ENCODE measurements at places on chromosomes 3 and 15.

DNA sequence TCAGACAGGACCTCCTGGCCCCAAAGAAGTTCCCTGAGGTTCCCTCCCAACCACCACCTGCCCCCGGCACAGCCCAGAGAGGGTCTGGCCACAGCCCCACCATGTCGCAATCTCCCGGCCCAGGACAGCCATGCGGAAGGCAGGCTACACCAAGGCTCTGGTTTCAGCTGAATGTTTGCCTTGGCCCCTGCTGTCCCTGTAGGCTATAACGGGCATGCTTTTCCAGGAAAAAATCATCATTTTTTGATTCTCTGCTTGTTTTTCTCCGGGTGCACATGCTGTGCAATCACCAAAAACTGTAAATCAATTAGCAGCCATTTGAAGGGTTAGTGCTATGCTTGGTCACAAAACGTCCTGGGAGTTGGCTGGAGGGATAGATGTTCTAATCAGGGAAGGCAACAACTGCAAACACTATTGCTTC is 142.7 kb upstream of the IGF1R start:
- no peak for DNase-seq

- peak; percentile 90 for DNase-seq
Observed at GRCh38 chr3:49171119-49171774, at the start of gene KLHDC8B. TSS of gene KLHDC8B (plus strand) at chr3:49171598. CDS start at chr3:49172770, 1,172 bp downstream.

- DNase-seq, result no peak
Observed at GRCh38 chr3:136134091-136134490, 62.0 kb downstream of the MSL2 start.

- no peak for DNase-seq
Observed at GRCh38 chr15:68145706-68146105, 59.4 kb downstream of the CALML4 start.

GRCh38 chr3:58668247-58668646 is 1.7 kb upstream of the FAM3D start:
- DNase-seq, result no peak

DNA sequence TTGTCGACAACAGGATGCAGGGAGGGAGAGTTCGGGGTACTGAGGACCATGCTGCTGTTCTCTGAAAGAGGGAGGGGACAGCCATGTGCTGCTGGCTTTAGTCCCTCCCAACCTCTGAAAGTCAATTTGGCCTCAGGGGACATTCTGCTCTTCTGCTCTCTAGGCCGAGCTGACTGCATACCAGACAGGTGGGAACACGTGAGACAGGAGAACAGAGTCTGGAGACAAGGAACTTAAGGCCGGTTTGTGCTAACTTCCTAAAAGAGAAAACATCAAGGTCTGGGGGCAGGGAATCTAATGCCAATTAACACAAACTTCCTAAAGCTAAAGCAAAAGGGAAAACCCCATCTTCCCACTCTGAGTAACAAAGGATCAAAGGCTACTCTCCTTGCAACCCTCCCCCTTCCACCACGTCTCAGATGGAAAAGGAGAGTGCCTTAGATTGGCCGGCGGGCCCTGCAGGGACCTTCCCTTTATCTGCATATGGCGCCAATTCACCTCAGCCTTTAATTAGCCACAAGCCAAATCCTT is 41.0 kb downstream of the SLCO2A1 start:
- DNase-seq, result no peak

DNA sequence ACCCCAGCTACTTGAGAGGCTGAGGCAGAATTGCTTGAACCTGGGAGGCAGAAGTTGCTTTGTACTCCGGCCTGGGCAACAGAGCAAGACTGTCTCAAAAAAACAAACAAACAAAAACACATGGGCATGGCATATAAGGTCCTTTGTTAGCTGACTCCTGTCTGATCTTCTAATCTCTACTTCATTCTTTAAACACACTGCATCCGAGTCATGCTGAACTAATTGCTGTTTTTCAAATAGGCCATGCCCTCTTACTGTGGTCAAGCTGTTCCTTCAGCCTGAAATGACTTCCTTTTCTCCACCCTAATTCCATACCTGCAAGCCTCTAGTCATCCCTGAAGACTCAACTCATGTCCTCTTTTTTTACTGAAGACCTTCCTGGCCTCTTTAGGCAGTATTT is 22.3 kb upstream of the SLMAP start:
- DNase-seq, result no peak

GRCh38 chr3:181761906-181762305 is 50.2 kb downstream of the SOX2 start:
- no peak for DNase-seq

DNA sequence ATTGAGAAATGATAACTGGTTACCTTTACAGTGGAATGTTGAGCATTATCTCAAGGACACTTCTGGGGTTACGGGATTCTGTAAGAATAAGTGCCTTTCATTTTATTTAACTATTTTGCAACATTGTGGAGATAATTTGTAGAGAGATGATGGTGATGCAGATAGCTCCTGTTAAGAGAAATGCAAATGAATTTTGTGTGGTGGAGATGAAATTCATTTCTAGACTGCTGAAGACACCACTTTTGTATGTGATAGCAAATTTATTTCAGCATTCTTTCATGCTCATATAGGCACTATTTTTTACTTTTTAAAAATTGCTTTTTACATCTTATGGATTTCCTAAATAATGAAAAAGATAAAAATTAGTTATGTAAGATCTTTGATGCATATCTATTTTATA is 463.3 kb upstream of the CBLB start:
- DNase-seq, result no peak

DNA sequence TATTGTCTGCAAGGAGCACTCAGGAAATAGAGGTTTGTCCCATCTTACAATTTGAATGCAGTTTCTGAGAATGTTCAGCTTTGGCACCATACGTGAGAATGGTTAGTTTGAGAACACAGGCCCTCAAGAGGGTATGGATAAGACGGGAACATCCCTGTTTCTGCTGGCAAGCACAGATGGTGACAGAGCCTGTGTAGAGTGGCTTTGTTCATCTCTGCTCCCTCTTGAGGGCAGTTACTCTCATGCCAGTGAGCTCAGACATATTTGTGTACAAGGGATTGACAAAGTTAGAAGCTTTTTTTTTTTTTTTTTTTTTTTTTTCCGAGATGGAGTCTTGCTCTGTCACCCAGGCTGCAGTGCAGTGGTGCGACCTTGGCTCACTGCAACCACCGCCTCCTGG is 71.5 kb upstream of the FILIP1L start:
- DNase-seq, result no peak

- DNase-seq, result no peak
Observed at GRCh38 chr3:95705786-95706418, 1108.5 kb upstream of the EPHA6 start.

DNA sequence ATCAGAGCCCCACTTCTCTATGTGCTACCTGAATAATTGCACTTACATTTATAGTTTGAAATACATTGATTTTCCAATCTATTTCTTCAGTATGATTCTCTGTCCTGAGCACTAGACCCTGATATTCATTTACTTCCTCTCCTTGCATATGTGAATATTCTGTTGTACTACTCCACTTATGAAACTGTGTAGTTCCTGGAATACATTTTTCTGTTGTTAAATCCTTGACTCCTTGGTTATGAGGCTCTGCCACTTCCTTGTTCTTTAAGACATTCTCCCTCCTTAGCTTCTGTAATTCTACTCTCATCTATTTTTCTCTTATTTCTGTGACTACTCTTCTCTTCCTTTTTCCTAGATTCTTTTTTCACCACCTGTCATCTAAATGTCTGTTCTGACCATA is 12.9 kb upstream of the MGA start:
- DNase-seq, result no peak

GRCh38 chr15:50183112-50183794 is 1.3 kb downstream of the SLC27A2 start:
- DNase-seq, result no peak

GRCh38 chr3:52983828-52984227 is 62.0 kb downstream of the SFMBT1 start:
- DNase-seq, result no peak

DNA sequence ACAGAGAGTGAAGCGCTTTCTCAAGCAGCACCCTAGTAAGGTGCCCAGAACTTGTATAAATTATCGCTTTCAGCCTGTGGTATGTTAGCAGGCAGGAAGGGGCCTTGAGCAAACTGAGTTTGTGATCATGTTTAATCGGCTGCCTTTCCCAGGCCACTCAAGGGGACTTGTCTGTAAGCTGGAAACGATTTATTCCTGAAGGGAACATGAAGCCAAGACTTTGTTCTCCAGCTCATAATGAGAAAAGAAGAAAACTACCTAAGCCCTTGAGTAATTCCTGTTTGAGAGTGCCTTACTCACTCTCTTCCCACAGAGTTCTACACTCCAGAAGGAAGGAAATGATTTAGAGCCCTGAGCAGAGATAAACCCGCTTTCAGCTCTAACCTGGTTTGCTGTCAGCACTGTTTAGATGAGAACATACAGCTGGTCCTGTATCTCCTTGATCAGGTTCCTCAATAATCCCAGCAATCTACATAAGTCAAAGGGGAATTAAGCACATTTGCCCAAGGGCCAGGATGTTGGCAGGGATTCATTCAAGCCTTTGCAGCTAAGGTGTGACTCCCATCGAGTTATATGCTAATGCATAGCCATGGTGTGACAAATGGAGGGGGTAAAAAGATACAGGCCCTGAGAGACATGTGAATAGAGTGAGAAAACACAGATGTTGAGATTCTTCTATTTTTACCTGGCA is 187.7 kb upstream of the SLC24A5 start:
- DNase-seq, result no peak

DNA sequence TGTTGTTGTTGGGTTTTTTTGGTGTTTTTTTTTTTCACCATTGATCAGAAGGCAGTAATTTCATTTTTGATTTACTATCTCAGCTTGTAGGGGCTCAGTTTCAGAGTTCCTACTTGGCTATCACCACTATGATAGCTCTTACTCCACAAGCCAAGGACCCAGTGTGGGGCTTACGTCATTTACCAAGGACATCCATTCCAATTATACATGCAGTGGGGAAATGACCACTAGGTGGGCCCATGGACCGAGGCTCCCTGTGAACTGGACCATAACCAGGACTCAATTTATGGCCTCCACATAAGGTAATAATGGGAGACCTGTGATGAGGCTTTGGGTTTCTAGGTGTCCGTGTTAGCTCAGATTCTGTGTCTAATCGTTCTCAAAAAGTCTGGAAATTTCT is 67.5 kb upstream of the CACNA1D start:
- peak; percentile 15 for DNase-seq

DNA sequence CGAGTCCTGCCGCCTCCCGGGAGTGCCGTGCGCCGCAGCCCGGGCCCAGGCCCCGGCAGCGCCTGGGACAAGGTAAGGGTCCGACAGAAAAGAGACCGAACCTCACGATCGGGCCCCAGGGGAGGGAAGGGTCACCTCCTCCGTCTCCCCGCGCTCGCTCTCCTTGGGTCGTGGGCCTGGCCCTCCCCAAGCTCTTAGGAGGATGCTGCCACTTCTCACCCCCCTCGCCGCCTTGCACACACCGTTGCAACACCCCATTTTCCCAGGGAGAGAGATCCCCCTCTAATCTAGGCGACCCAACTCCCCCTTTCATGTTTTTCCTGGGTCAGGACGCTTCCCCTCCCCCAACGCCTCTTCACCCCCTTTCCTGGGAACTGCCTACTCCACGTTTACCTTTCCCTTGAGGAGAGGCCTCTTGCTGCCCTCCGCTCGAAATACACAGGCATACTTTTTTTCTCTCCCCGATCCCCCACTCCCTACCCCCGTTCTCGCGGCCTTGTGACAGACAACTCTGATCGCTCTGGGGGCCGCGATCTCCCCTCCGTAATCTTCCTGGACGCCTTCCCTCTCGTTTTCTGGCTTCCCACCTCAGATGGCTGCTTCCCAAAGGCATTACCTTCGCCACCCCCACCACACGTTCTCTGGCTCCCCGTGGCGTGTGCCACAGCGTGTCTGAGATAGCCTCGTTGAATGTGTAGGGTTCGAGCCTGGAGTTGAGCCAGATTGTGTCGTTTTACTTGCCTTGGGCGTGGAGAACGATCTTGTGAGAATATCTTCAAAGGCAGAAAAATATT is 688 bp downstream of the SETD5 start:
- peak; percentile 14 for DNase-seq

DNA sequence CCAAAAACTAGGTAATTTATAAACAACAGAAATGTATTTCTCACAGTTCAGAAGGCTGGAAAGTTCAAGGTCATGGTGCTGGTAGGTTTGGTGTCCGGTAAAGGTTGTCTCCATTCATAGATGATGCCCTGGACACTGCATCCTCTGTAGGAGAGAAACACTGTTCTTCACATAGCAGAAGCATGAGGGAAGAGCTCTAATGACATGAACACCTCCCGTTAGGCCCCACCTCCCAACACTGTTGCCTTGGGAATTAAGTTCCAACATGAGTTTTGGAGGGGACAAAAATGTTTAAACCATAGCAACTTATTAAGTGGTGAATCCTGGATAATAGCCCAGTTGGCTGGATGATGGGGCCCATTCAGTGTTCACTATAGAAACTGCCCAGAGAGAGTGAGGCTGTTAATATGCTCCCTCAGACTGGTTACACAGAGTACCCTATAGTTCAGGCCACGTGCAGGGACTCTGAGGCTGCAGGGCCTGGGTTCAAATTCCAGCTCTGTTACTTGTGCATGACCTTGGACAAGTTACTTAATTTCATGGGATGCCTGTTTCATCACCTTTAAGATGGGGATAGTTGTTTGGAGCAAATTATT is 37.0 kb downstream of the CCNL1 start:
- no peak for DNase-seq

DNA sequence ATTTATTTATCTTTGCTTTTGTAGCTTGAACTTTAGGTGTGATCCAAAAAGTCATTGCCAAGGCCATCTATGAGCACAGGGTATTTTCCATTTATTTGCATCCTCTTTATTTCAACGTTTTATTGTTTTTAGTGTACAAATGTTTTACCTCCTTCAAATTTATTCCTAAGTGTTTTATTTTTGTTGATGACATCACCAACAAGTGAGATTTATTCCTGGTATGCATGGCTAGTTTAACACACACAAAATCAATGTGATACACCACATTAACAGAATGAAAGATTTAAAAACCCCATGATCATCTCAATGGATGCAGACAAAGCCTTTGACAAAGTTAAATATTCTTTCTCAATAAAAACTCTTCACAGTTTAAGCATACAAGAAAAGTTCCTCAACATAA is 66.3 kb upstream of the CHRM5 start:
- DNase-seq, result no peak

DNA sequence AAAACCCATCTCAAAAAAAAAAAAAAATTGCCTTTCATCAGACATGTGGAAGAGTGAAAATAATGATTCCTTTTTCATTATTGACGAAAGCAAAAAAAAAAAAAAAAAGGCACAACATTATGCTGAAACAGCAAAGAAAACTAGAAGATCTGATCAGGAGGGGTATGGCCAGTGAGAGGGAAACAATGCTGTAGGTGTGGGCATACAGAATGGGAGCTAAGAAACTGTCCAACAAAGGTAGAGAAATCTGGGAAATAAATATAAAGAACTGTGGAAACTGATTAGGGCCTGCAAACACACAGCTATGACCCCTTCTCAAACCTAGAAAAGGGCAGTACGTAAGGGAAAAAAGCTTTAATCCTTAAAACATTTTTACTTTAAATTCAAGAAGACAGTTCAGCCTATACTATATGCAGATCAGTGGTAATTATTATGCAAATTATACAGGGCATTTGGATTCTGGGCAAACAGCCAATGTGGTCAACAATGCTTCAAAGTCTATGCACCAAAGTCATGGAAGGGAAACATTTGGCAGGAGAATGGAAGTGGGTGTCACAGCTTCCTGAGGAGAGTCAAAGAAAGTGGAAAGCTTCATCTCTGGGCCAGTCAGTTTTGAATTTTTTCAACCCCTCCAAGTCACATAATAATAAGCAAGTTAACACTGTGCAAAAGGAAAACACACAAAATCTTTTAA is 68.3 kb upstream of the SLC12A8 start:
- DNase-seq, result peak; percentile 6

GRCh38 chr3:152345233-152345632 is 76.5 kb downstream of the MBNL1 start:
- no peak for DNase-seq
